ENCODE measurements at places on chromosomes 6 and 20.

- no peak for DNase-seq
Measured at GRCh38 chr6:140366991-140367390, 992.5 kb upstream of the CITED2 start.

DNA sequence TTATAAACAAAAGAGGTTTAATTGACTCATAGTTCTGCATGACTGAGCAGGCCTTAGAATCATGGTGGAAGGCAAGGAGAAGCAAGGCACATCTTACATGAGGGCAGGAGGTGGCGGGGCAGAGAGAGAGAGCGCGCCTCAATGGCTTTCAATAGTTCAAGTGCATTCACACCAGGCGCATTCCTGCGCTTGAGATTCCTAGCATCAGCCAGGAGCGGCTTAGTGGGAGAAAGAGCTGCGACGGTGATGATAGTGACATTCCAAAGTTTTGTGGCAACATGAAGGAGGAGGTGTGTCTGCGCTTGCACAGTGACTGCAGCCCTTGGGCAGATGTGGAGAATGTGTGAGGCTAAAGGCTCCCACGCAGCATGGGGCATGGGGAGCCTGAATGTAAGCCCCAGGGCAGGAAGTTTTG, 25.0 kb upstream of the EMILIN3 start:
- DNase-seq, result no peak

DNA sequence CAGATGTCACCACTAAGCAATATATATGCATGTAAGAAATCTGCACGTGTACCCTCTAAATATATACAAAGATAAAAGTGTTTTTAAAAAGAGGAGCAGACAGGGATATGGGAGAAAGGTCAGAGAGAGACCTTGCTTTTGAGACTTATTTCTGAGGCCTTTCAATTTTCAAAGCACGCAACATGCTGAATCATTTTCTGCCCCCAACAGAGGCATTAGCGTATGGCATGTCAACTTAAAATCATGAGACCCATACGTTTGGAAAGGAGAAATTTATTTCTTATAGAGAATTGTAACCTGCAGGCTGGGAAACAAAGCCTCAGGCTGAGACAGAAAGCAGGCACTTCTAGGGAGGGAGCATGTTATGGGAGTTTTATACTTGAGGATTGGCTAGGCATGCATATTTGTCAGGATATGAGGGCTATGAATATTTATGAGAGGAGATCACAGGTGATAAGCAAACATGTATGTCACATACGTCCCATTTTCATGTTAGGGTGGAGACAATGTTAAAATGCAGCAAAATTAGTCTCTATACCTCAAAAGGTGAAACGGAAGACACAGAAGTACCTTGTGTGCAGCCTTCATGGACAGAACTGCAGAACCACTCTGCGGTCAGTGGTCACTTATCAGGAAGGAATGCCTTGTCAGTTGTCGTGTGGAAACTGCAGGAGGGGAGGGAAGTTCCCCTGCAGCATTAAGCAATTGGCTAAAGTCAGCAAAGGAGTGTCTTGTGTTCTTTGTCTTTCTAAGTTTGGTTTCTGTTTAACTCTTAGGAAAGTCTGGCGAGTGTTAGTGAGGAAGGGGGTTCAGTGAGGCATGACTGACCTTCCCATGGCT, 6.3 kb upstream of the GABRR2 start:
- DNase-seq, result no peak

GRCh38 chr6:148443798-148444560, 101.3 kb downstream of the SASH1 start:
- no peak for DNase-seq

DNA sequence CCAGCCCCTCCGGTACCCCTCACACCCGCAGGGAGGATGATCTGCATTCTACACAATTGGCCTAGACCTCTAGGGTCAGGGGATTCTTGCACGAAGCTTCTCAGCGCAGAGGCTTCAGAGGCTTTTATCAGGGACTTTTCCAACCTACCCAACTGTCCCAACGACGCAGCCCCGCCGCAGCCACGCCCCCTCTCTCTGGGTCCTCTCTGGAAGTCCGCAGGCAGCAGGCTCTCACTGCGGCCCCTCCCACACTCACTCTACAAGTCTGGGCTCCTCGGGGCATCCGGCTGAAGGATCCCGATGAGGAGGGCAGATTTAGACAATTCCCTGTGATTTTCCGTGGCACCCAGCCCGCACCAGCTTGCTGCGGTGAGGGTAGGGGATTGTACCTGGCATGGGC, 227.7 kb upstream of the RNF24 start:
- DNase-seq, result no peak

DNA sequence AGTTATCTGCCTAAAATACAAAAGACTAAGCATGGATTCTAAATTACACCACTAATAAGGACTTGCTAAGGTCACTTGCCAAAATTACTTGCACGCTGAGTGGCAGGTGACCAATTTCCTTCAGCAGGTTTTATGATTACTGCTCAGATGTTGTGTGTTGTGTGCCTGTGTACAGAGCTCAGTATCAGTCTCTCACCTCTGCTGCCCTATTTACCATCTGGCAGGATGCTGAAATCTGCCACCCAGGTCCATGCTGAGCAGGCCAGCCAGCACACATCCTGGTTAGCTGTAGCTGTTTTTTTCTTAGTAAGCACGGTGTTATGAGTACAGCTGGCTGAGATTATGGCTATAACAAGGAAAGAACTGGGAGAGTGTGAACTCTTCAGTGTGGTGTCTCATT, 34.0 kb downstream of the ELOVL4 start:
- no peak for DNase-seq

DNA sequence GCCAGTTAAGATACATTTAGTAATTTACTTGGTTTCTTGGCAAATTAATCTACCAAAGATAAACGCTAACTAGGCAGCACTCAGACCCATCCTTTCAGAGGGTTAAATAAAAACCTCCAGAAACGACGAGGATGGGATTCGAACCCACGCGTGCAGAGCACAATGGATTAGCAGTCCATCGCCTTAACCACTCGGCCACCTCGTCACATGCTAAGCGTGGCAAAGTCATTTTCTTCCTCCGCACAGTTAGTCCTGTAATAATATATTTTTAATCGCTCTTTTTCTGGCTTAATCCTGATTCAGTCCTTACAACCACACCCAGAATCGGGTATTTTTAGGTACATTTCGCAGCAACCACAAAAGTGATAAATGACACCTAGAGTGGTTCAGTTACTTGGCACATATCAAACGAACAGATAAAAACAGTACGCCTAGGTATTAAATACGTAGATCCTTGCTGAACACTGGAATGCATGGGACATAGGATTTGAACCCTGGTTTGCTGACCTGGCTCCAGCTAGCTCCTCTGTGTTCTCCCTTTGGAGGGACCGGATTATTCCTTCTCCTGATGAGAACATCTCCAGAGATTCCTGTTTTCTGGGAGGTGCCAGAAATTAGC, 71.6 kb downstream of the GPX5 start:
- no peak for DNase-seq

DNA sequence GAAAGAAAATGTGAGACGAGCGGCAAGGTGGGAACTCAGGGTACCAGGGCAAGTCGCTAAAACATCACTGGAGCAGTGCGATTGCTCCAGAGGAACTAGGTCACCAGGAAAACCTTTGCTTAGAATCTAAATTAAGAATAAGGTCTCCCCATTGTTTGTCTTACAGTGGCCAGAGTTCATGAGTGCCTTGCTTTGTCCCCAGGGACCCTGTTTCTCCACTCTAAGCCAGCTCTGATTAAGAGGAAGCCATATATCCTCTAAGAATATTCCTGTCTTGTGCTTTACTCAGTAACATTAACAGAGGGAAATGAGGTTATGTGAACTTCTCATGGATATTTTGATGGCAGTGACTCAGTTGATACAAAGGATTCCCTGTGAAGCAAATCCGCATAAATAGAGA, 305.8 kb downstream of the CD83 start:
- DNase-seq, result no peak

DNA sequence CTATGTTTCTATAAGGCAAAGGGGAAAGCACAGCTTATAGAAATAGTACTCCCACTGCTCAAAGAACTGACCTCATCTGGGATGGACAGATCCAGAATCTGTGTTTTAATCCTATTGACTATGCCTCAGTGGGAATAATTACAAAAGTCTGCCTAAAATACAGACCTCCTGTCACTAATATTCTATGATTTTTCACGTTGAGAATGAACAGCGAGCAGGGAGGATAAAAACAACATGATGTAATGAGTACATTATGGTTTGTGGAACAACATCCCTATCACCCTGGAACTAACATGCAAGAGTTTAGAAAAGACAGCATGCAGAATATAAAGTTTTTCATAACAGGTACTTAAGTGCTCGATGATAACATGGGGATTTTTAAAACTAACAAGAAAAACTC, 53.9 kb downstream of the EPHA7 start:
- no peak for DNase-seq

DNA sequence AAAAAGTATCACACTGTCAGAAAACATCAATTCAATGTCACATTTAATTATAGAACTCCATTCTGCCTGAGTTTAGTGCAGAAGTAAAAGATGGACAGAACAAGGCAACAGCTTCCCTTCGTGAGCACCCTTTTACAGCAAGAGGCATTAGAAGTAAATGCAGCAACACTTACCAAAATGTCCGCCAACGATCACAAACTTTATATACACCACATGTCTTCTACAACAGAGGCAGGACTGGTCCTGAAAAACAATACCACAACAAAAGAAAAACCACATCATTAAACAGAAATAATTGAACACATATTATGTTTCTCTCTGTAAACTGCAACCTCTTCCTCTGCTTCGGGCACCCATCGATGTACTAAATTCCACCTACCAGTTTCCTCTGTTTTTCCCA, 92.9 kb downstream of the FYN start:
- no peak for DNase-seq

- no peak for DNase-seq
Measured at GRCh38 chr6:9634776-9635175, 780.1 kb downstream of the TFAP2A start.

DNA sequence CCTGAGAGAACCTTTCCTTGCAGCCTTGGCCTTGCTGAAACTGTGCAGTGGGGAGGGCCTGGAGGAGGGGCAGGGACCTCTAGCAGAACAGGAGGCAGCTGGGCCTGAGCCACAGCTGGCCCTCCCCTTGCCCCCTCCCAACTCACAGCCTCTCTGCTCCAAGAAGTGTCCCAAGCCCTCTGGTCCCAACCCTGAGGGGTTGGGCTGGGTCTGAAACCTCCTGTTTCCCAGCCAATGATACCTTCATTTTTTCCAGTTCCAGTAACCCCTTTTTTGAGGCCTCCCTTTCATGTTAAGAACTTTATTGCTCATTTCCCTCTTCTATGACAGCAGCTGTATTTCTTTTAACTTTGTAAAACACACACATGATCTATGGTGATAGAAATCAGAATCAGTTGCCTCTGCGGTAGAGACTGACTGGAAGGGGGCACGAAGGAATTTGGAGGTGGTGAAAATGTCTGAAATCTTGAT, 17.9 kb upstream of the ARMC12 start:
- no peak for DNase-seq

GRCh38 chr20:62637110-62637509, 5.2 kb upstream of the SLCO4A1 start:
- DNase-seq, result no peak

DNA sequence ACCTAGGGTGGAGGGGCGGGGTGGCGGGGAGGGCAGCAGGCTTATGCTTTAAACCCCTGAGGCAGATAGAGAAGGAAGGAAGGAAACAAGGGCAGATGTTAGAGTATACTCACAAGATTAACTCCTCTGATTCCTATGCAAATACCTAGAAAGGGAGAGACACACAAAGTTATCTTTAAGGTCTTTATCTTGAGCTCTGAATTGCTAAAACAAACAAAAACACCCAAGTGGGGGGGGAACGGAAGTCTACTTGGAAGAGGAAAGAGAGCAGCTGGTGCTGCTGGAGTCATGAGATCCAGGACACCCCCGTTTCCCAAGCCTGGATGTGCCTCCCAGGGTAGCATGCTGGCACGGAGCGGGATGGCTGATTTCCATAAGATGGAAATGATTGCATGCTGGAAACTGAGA, 43.4 kb downstream of the PLAGL1 start:
- no peak for DNase-seq

- DNase-seq, result no peak
Measured at GRCh38 chr20:17533396-17533795, 2.2 kb upstream of the BFSP1 start.

- DNase-seq, result no peak
Measured at GRCh38 chr6:67689329-67689728, 945.8 kb upstream of the ADGRB3 start.

DNA sequence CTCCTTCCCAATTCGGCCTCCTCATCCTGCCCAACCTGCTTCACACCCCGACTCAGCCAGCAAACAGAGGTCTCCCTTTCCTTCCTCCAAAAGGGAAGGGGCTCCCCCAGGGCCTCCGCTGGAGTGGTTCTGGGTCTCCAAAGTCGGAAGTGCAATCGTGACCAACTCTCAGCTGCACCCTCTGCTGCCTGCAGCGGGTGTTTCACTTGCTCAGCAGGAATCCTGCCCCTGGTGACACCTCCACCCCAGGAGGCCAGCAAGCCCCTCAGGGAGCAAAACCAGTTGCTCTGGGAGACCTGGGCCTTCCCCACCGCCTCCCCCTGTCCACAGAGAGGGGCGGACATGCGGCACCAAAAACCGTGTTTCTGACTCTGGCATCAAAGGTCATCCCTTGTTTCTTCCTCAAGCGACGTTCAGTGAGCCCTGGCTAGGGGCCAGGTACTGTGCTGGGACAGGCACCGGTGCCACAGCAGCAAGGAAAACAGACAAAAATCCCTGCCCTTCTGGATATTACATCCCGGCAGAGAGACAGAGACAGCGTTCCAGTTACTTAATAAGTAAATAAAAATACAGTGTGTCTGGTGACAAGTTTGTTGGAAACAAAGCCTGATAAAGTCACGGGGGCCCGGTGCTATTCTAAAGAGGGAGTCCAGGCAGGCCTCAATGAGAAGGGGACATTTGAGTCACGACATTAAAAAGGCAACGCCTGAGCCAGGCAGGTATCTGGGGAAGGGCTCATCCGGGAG, 219.0 kb downstream of the BMP7 start:
- DNase-seq, result no peak

DNA sequence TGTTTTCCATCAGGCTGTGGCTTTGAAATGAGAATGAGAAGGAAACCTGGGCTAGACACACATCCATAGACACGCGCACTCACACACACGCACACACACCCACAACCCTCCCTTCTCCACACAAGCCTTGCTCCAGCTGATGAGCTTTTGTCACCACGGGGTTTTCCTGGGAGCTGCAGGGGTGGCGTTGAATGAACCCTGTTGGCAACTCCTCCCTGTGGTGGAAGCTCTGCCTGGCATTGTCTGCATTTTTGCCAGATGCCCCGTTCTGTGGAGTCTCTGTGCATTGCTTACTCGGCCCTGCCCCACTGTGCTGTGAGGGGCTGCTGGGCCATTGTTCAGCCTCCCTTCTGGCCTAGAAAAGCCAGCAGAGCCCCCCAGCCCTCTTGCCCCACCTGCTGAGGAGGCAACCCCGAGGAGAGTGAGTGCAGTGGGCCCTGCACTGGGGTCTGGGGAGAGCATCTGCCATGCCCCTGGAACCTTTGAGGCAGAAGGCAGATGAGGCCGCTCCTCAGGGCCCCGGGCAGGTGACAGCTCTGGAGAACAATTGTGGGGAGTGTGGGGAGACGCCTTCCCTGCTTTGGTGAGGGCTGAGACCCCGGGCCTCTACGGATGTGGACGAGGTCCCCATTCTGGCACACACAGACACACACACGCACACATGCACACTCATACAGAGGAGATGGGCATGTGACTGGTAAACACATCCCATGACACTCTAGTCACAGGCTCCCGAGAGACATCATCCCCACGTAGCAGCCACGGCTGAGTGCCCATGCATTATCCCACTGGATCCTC, 9.9 kb downstream of the ADIG start:
- DNase-seq, result no peak

- no peak for DNase-seq
Measured at GRCh38 chr20:14030991-14031390, 35.7 kb downstream of the MACROD2 start.

- DNase-seq, result no peak
Measured at GRCh38 chr6:101443315-101443714, 49.8 kb downstream of the GRIK2 start.

- DNase-seq, result no peak
Measured at GRCh38 chr20:56352345-56353055, 6.3 kb upstream of the FAM210B start.
